ENCODE measurements at places on chromosomes 16 and 17.

DNA sequence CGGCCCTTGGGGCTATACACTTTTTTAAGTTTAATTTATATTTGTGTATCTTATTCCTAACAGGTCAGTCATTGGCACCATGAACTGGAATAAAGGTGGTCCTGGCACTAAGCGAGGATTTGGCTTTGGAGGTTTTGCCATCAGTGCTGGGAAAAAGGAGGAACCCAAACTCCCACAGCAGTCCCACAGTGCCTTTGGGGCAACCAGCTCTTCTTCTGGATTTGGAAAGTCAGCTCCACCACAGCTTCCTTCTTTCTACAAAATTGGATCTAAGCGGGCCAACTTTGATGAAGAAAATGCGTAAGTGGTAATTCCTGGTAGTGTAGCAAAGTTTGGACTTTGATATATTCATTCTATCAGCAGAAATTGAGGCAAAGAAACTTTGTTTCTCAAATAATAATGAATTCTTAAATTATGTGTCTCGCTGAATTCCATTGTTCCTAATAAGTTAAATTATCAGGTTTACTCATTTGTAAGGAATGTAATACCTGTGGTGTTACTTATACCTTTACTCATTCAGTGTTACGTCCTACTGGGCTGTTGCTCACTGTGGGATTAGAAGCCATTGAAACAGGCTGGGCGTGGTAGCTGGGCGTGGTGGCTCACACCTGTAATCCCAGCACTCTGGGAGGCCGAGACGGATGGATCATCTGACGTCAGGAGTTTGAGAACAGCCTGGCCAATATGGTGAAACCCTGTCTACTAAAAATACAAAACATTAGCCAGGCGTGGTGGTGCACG is 13.2 kb downstream of the DDX42 start:
- no peak for DNase-seq

DNA sequence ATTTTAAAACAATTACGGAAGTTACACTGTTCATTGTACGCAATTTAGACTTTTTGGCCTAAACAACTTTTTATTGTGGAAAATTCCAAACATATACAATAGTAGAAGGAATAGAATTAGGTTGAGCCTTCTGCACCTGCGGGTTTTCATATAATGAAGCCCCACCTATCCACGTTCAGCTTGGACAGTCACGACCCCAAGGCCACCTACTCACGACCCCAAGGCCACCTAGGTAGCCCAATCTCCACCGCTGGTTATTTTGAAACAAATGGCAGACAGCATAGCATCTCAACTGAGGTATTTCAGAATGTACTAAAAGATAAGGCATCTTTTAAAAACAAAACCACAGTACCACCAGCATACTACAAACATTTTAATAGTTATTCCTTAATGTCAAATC is 631 bp downstream of the NLRC5 start:
- no peak for DNase-seq

- DNase-seq, result no peak
These were observed 122.9 kb upstream of the ELAC2 start for GRCh38 chr17:13140750-13141149.

DNA sequence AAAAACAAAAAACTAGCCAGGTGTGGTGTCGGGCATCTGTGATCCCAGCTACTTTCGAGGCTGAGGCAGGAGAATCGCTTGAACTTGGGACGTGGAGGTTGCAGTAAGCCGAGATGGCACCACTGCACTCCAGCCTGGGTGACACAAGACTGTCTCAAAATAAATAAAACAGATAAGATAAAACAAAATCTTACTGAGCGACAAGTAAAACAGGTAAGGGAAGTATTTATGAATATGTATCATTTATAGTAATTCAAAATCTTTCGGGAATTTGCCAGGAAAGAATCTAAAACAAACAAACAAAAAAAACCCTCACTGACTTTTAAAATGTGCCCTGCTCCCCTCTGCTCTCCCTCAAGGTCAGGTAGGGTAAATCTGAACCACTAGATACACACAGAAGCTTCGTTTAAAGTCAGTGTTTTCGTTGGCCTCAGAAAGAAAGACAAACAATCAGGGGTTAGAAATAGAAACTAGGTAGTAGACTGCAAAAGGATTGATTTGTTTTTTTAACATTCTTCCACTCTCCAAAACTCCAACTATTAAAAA is 2.1 kb downstream of the PRPSAP1 start:
- DNase-seq, result no peak

DNA sequence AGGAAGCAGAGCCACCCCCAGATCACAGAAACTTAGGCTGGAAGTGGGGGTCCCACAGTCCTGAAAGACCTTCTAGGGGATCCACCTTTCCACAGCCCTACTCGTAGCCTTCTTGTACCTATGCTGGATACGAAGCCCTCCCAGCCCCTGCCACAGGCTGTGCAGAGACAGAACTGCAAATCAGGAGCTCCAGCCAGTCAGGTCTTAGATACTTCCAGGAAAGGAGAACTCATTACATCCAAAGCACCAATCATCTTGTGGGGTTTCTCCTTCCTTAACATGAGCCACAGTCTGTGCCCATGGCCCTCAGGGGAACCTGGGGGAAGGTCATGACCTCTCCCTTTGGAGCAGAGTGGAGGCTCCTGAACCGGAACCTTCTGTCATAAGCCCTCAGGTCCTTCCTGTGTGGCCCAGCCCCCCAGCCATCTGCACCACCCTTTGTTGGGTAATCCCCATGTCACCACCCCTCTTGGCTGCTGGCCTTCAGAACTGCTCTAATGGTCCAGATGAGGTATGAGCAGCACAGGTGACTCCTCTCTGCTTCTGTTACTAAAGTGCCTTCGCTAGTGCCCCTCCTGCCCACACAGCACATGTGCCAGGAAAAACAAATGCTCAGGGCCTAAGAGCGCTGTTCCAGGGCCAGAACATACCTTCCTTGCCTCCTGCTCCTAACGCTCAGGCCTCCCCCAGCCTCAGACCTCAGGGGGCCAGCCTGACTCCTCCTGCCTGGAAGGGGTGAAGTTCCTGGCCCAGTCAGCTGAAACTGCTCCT is 14.6 kb downstream of the SRCIN1 start:
- peak; percentile 31 for DNase-seq

- peak; percentile 59 for DNase-seq
These were observed 3.3 kb downstream of the SYNRG start for GRCh38 chr17:37605813-37606505.

DNA sequence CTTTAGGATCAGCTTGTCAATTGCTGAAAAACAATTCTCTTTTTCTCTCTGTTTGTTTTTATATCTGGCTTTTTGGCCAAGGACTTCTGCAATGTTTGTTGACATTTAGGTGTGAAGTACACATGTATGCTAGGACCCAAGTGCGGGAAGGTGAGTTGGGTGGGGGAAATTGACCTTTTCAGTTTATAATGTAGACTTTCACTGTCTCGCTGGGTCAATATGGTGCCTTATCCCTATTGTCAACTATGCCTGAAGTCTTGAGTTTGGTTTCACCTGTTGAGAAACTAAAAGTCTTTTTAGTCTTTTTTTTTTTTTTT is 9.5 kb downstream of the WWP2 start:
- no peak for DNase-seq

- DNase-seq, result peak; percentile 63
These were observed 5.4 kb upstream of the CRYBA1 start for GRCh38 chr17:29240968-29241963.

DNA sequence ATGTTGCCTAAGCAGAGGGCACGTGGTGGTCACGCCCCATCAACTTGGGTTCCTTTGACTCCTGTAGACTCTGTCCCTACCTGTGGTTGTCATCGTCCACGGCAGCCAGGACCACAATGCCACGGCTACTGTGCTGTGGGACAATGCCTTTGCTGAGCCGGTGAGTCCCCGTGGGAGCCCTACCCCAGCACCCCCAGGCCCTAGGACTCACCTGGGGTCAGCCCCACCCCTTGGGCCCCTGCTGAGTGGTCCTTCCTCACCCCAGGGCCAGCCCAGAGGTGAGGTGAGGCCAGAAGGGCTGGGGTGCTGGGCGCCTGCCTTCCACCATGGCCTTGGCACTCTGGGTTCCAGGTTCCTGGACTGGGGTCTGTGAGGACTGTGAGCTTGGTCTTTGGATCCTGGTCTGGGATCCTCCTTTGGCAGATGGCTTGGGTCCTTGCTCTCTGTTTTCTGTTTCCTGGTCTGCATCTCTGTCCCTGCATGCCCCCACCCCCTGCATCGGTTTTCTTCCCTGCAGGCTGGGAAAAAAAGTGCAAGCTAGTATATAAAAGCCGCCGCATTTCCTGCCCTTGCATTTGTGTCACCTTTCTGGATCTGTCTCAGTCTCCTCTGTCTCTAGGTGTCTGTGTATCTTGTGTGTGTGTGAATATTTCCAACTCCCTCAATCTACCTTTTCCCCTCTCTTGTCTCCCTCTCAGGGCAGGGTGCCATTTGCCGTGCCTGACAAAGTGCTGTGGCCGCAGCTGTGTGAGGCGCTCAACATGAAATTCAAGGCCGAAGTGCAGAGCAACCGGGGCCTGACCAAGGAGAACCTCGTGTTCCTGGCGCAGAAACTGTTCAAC is 17.5 kb downstream of the STAT5A start:
- DNase-seq, result no peak

DNA sequence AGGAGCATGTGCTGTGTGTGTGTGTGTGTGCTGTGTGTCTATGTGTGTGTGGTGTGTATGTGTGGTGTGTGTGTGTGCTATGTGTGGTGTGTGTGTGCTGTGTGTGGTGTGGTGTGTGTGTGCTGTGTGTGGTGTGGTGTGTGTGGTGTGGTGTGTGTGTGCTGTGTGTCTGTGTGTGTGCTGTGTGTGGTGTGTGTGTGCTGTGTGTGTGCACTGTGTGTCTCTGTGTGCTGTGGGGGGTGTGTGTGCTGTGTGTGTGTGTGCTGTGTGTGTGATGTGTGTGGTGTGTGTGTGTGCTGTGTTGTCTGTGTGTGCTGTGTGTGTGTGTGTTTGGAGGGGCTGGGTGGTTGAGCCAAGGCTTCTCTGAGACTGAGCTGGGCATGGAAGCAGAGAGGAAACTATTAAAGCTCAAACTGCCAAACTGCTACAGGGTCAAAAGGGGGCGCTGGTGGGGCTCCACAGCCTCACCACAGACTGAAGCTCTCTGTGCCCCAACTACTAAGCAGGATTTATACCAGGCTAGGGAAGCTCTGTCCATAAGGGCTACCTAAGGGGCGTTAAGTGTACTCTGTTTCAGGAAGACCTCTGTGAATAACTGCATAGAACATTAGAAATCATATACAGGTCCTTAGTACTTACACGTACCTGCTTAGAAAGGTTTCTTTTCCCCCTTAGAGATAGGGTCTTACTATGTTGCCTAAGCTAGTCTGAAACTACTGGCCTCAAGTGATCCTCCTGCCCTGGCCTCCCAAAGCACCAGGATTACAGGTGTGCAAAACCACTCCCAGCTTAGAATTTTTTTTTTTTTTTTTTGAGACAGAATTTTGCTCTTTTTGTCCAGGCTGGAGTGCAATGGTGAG is 27.8 kb upstream of the GHDC start:
- DNase-seq, result peak; percentile 90

DNA sequence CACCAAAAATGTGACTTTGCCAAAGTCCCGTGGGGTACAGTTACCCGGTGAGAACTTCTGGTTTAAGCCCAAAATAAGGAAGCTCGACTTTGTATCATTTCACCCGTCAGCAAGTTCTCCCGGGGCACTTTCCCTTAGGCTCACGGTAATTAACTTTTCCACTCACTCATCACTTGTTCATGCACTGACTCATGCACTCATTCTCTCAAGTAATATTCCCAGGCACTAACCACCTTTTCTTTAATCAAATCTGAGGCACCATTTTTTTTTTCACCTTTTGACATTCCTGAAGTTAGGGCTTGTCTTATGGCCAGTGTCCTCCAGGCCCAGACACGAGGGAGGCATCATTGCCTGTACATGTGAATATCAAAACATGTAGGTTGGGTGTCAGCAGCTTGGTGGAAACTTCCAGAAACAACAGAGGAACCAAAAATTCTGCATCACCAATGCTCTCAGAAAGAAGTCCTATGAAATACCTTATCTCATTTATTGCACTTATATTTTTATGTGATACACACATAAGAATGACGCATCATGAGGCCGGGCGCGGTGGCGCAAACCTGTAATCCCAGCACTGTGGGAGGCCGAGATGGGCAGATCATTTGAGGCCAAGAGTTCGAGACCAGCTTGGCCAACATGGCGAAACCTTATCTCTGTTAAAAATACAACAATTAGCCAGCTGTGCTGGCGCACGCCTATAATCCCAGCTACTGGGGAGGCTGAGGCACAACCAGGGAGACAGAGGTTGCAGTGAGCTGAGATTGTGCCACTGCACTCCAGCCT is 36.1 kb upstream of the ATP2C2 start:
- no peak for DNase-seq

GRCh38 chr17:57261084-57261461 is 4.8 kb downstream of the MSI2 start:
- no peak for DNase-seq
